ENCODE measurements at places on chromosomes 5 and 9. TPM values are rescaled to one million over a fixed set of nuclear protein-coding genes. Genes with fewer than 3 reads are reported as not detected.

SH2D3C gene
- 0.29 TPM for total RNA-seq

SCGB3A2 gene
- total RNA-seq, result not detected

SCGB3A1 gene
- total RNA-seq, result not detected

GRM6 gene
- total RNA-seq, result not detected

PCDHGB1 gene
- 10.9 TPM for total RNA-seq

ZDHHC11B gene
- not detected for total RNA-seq

LECT2 gene
- total RNA-seq, result not detected

MRPL36 gene
- total RNA-seq, result 81.1 TPM

SAPCD2 gene
- total RNA-seq, result 21.8 TPM

IFNB1 gene
- total RNA-seq, result not detected

FGF1 gene
- 11.5 TPM for total RNA-seq

HSPB3 gene
- 3.4 TPM for total RNA-seq

PCDHB2 gene
- 0.96 TPM for total RNA-seq

CDH9 gene
- total RNA-seq, result not detected

TMED7 gene
- total RNA-seq, result 97.2 TPM

LVRN gene
- total RNA-seq, result 0.20 TPM

SEMA6A gene
- total RNA-seq, result 0.12 TPM

HRH2 gene
- total RNA-seq, result 4.4 TPM

VLDLR gene
- 11.5 TPM for total RNA-seq

SYNPO gene
- total RNA-seq, result 1.4 TPM

TRPM3 gene
- total RNA-seq, result 0.10 TPM

BAAT gene
- total RNA-seq, result not detected

PLCXD3 gene
- total RNA-seq, result 0.20 TPM

RORB gene
- total RNA-seq, result not detected

GABBR2 gene
- total RNA-seq, result not detected

SPINK4 gene
- total RNA-seq, result not detected

FER gene
- total RNA-seq, result 13.2 TPM

ASS1 gene
- total RNA-seq, result 247 TPM

FAM153A gene
- not detected for total RNA-seq

TUT7 gene
- 21.3 TPM for total RNA-seq

IFNA21 gene
- not detected for total RNA-seq

PKD2L2 gene
- total RNA-seq, result not detected

C9orf153 gene
- 0.48 TPM for total RNA-seq

ANKRD20A1 gene
- not detected for total RNA-seq

PDGFRB gene
- 67.6 TPM for total RNA-seq

SHOC1 gene
- not detected for total RNA-seq

CCNG1 gene
- 272 TPM for total RNA-seq

Data from RPMI7951 (cell line).